ENCODE measurements at places on chromosomes 3 and 15.

DNA sequence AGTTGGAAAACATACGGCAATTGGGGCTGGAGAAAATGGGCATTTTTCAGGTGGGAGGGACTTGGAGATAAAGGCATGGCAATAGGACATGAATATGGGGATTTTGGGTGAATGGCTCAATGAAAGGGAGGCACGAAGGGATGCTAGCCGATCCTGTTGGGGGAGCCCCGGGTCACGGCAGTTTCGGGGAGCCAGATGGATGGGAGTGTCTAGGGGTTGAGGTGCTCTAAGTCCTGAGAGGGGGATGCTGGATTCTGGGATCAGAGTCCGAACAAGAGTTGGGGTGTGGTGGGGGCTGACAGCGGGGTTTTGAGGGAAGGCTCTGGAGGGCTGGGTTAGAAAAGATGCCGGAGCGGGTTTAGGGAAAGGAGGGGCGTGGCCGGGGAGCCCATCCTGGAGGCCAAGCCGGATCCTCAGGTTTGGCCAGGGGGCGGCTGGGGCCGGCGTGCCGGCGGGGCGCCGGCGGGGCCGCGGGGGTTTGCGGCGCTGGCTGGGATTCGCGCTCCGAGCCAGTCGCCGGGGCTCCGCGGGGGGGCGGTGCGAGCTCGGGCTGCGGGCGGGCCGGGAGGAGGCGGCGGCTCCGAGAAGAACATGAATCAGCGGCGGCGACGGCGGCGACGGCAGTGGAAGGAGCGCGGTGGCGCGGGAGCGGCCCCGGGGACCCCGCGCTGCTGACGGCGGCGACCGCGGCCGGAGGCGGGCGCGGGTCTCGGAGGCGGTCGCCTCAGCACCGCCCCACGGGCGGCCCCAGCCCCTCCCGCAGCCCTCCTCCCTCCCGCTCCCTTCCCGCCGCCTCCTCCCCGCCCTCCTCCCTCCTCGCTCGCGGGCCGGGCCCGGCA lies at the start of gene TYRO3:
TSS of gene TYRO3 (plus strand) at position 813 of the 839 bp plus-strand sequence. CDS start 46 bp downstream, outside the sequence.
- DNase-seq: no peak

DNA sequence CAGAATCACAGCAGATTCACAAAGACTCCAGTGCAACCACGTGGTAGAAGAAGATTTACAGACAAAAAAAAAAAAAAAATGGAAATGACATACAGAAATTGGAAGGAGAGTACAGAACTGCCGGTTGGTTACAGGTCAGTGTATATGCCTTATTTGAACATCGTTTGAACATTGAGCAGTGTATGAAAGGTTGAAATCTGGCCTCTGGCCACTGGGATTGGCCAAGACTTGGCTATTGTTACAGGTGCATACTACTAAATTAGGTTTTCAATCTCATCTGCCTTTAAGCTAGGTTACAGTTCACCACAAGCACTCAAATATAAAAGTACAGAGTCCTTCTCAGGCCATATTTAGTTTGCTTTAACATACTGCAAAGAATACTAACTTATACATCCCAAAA lies 59.8 kb downstream of the THBS1 start:
- DNase-seq: no peak

DNA sequence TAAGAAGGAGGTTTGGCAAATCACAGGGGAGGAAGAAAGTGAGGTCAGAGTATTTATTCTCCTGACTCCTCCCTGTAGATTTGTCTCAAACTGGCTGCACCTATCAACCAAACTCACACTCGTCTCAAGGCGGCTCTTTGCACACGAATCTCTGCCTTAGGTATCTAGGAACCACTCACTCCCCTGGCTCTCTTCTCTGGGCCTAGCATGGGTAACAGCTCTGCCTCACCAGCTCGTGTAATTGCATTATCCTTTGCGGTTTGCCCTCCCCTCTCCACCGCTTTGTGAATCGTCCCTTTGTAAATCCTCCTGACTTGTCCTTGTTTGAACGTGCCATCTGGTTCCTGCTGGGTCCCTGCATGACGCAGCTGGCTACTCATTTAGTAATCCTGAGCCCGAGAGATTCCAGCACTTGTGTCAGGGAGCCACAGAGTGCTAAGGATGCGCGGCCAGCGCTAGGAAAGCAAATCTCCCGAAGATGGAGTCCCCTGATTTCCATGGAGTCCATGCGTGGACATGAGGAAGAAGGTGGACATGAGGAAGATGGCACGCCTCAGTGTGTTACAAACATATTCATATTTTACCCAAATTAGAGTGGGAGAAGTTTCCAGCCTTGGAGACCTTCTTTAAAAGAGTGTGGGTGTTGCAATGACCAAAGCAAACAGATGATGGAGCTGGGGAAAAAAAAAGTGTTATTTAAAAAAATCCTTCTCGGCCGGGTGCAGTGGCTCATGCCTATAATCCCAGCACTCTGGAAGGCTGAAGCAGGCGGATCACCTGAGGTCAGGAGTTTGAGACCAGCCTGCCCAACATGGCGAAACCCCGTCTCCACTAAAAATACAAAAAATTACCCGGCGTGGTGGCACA lies 26.7 kb downstream of the NRROS start:
- no peak for DNase-seq

GRCh38 chr3:119542168-119542767 lies 17.1 kb downstream of the CD80 start:
- no peak for DNase-seq

GRCh38 chr15:23634181-23634580 lies 13.5 kb downstream of the MAGEL2 start:
- no peak for DNase-seq

DNA sequence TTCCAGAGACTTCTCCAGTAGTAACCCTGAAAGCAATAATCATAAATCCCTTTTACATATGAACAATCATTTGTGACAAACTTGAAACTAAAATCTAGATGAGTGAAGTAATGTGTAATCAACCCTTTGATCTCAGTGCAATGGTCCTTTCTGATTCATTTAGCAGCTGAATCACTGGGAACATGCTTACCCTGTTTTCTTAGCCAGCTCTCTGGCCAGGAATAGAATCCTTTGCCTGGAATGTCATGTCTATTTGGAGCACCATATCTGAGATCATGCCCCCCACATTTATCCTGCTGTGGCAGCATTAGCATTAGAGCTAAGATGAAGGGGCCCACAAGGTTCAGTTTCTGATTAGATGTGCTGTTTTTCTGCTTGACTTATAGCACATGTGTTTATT lies 309.8 kb downstream of the OXSM start:
- no peak for DNase-seq

- DNase-seq: no peak
These were observed 2.3 kb upstream of the OR5K3 start for GRCh38 chr3:98388147-98388546.

DNA sequence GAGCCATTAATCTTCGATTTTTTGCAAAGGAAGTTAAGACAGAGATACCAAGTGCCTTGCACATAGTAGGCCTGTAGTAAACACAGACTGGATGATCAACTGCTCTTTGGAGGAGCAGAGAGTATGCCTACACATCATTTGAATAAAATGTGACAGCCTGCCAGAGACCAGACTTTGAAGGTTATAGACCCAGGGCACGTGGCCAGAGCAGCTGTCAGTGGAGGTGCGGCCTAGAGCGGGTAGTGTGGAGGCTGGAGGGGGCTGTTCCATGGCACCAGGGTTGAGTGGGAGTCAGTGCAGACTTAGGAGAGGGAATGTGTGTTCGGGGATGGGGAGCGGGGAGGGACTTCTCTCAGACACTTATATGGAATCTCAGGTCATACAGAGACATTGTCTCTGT lies 80.8 kb downstream of the SMAD3 start:
- no peak for DNase-seq

- DNase-seq: no peak
These were observed 6.1 kb upstream of the NR2E3 start for GRCh38 chr15:71804226-71804625.

- no peak for DNase-seq
These were observed 50.0 kb upstream of the NMD3 start for GRCh38 chr3:161171113-161171512.

DNA sequence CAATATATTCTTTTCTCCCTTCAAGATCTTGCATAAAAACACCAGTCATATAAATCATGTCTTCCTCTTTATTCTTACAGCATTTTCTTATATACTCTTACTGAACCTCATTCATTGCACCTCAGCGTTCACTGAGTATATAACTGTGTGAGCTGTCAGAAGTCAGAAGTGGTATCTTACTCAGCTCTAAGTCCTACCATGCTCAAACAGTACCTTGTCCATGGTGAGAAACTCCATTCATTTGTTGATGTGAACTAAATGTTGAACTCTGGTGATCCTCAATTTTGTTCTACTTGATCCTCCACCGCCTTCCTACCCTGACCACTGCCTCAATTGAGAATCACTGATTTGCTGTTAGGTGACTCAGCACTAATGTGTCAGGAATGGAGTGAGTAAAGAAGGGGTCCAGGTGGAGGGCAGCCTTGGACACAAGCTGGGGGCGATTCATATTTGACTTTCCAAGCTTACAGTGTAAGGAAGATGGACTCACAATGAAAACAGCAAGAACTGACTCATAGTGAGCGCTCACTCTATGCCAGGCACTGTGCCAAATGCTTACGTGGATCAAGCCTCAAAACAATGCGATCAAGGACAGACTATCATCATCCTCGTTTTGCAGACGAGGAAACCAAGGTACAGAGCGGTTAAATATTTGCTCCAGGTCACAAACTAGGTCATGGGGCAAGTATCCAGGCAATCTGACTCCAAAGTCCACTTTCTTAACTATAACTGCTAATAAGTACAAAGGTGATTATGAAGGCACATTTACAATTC lies 13.5 kb upstream of the ZFYVE19 start:
- no peak for DNase-seq

- DNase-seq: no peak
These were observed 225.6 kb upstream of the ROPN1 start for GRCh38 chr3:124217542-124217941.
